ENCODE measurements at places on chromosomes 6 and 20. TPM values are rescaled to one million over a fixed set of nuclear protein-coding genes. Genes with fewer than 3 reads are reported as not detected.

The LCA5 gene
- total RNA-seq = 6.1 TPM

The B3GAT2 gene
- total RNA-seq = not detected

The ZC3H12D gene
- 0.33 TPM for total RNA-seq

The SPDEF gene
- not detected for total RNA-seq

The SLC4A11 gene
- total RNA-seq = 1.2 TPM

The OOEP gene
- 0.30 TPM for total RNA-seq
